Hair follicle dermal papilla cell (primary cell): ENCODE measurements at places on chromosomes 7 and 10. TPM values are rescaled to one million over a fixed set of nuclear protein-coding genes. Genes with fewer than 3 reads are reported as not detected.

The NXPH1 gene
- total RNA-seq: not detected in 2 replicates

The VWDE gene
- 0.65 TPM in 1 of 2 replicates, not detected in the other for total RNA-seq

The C7orf33 gene
- not detected in 2 replicates for total RNA-seq

The HOXA3 gene
- total RNA-seq: not detected in 2 replicates

The PDK4 gene
- total RNA-seq: 0.49 TPM in 2 replicates

The SCART1 gene
- total RNA-seq: 4.3 and 5.2 TPM in 2 replicates

The ATOH7 gene
- total RNA-seq: not detected in 2 replicates

The SPDYE6 gene
- total RNA-seq: not detected in 2 replicates

The MMD2 gene
- total RNA-seq: not detected in 2 replicates

The CLCN1 gene
- under 0.01 TPM in 1 of 2 replicates, not detected in the other for total RNA-seq

The GLI3 gene
- 29.3 and 32.5 TPM in 2 replicates for total RNA-seq

The SFXN2 gene
- 4.3 and 4.7 TPM in 2 replicates for total RNA-seq

The KCTD7 gene
- total RNA-seq: 12.8 and 17.9 TPM in 2 replicates
